ENCODE measurements at places on chromosomes 16 and 17. TPM values are rescaled to one million over a fixed set of nuclear protein-coding genes. Genes with fewer than 3 reads are reported as not detected.
A peak's percentile ranks its signal among the peaks of the same experiment; 100 is the strongest.

DNA sequence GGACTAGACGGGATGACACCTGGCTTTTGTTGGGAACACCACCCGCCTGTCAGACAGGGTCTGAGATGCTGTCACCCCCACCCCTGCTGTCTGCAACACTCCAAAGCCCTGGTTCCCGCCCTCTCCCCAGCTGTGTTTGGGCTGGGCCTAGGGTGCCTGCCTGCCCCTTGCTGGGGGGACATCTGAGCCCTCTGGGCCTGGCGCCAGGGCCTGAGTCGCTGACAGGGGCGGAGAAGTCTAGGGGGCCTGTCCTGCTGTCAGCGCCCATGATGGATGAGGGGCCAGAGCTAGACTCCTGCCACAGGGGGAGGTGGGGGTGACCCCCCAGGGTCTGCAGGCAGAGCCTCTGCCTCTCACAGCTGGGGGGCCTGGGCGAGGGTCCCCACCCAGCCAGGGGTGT, 7.6 kb upstream of the PKMYT1 start:
- no peak for DNase-seq

CDRT15L2 gene
- total RNA-seq: not detected

ARHGDIG gene
- total RNA-seq: 5.1 TPM

DNA sequence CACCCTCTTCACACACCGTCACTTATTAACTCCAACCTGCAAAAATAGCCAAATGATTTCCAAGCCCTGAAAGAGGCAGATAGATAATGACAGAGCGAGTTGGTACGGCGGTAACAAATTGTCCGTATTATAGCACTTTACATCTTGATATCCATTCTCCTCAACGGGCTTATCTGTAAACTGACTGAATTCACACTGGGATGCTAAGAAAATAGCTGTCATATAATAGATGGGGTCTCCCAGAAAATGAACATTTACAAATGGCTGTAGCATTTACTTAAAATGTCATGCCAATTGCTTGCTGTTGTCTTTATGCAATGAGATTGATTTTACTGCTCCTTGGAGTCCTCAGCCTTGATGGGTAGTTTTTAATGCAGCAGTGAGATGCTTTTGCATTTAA, 225.8 kb upstream of the SDK2 start:
- no peak for DNase-seq

SLC12A3 gene
- total RNA-seq: not detected

- DNase-seq: no peak
These were observed 9.3 kb downstream of the C16orf78 start for GRCh38 chr16:49382916-49383315.

NLRC3 gene
- 1.0 TPM for total RNA-seq

SRR gene
- total RNA-seq: 8.7 TPM

DNA sequence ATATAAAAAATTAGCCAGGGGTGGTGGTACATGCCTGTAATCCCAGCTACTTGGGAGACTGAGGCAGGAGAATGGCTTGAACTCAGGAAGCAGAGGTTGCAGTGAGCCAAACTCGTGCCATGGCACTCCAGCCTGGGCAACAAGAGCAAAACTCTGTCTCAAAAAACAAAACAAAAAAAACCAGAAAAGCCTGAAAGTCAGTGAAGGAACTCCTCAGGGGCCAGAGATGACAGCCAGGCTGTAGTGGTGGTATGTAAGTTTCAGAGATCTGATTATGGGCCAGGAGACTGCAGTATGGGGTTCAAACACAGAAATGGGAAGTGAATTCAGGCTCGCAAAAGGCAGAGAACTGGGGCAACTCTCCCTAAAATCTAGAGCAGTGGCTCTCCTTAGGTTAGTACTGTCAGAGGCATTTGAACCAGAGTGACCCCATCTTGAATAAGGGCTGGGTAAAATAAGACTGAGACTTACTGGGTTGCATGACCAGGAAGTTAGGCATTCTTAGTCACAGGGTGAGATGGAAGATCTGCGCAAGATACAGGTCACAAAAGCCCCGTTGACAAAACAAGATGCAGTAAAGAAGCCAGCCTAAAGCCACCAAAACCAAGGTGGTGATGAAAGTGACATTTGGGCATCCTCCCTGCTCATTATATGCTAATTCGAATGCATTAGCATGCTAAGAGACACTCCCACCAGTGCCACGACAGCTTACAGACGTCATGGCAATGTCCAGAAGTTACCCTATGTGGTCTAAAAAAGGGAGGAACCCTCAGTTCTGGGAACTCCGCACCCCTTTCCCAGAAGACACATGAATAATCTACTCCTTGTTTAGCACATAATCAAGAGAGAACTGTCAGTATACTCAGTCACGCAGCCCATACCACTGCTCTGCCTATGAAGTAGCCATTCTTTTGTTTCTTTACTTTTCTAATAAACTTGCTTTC, 120.2 kb upstream of the XYLT1 start:
- DNase-seq: no peak

GRCh38 chr16:8931859-8932258, 31.8 kb downstream of the USP7 start:
- peak; percentile 67 for DNase-seq

- no peak for DNase-seq
These were observed 21.2 kb downstream of the SYCE1L start for GRCh38 chr16:77220427-77220826.

DNA sequence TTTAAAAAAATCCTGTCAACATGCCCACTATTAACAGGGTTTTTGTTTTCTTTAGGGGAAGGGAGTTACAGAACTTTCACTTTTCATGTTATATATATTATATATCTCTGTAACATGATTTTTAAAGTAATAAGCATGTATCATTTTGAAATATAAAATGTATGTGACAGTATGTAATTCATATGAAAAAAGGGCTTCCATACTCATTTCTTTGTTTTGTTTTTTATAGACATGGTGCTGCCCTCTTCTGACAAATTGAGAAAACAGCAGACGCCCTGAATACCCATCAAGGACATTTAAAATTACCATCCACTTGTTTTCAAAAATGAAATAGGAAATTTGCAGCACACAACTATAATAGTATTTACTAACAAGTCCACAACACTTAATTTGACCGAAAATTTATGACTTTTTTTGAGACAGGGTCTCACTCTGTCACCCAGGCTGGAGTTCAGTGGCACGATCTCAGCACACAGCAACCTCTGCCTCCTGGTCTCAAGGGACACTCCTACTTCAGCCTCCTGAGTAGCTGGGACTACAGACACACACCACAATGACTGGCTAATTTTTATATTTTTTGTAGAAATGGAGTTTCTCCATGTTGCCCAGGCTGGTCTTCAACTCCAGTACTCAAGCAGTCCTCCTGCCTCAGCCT, 30.4 kb downstream of the CFDP1 start:
- no peak for DNase-seq

DNA sequence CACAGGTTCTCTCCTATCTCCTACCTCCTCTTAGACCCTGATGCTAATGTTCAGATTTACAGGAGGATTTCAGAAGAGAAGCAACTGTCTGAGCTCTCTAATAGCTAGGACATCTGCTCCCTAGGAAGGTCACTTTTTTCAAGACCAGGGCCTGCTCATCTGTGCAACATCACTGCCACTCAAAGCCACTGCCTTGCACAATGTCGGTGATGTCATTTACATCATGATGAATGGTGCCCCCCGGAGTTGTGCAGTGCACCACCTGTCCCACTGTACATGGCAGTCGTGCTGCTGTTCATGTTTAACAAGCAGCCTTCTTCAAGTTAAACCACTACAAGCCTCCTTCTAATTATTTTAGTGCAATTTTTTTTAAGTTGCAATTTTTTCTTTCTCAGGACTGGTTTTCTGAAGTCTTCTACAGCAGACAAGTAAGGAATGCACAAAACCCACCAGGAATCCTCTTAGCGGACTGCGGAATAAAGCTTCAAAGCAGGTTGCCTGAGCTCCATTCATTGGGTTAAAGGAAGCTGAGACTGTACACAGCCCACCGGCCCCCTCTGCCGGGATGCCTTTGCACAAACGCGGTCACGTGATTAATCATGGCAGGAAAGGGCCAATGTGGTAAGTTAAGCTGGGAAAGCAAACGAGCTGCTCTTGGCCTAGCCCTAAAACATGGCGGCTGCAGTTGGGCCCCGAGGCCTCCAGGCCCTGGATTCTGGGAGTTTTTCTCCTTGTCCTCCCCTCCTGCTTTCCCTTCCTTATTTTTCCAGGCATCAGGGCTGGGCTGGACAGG, 74.1 kb downstream of the MYH11 start:
- DNase-seq: no peak
